ENCODE measurements at places on chromosomes 1 and 21.
A peak's percentile ranks its signal among the peaks of the same experiment; 100 is the strongest.

DNA sequence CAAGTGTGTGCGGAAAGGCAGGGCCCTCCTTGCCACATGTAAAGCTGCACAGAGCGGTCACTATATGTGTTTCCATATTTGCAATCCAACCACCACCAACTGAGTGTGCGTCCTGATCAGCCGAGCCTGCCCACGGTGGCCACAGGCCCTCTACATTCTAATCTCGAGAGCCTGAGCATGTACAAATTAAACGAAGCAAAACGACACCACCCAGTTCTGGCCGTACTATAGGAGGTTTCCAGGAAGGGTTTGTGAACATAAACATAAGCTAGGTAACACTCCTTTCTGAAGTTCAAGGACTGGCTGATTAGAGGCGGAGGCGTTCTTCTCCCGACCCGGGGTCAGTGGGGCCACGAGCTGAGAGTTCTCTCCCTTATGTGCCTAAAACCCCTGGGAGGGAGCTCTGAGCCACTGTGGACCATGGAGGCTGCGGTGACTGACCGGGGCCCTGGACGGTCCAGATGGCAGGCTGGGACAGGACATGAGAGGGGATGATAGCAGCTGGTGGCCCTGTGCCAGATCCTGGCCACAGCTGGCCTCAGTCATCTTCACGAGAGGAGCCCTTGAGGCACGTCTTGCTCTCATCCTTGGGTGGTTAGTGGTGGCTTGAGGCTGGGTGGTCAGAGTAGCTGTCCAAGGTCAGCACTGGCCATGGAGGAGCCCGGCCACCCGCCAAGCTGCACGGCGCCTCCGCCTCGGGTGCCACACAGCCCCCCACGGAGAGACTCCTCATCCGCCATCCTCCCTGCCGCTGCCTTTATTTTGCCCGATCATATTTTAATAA, 39.1 kb upstream of the TRAPPC10 start:
- DNase-seq = no peak

DNA sequence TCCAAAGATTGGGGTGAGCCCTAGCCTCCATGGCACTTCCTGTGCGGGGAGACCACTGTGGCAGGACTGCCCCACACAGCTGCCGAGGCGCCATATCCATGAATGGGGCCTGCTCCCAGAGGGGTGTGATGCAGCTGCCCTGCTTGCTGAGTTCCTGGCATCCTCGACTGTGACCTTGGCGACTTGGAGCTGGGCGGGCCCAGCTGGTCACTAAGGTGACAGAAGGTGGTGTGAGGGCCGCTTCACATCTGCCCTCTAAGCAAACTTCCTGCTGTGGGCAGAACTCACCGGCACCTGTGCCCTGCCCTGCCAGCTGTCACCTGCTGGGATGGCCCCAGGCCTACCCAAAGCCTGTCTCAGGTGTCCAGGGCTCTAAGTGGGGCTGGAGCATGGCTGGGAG, 9.0 kb downstream of the TMEM61 start:
- DNase-seq = no peak

DNA sequence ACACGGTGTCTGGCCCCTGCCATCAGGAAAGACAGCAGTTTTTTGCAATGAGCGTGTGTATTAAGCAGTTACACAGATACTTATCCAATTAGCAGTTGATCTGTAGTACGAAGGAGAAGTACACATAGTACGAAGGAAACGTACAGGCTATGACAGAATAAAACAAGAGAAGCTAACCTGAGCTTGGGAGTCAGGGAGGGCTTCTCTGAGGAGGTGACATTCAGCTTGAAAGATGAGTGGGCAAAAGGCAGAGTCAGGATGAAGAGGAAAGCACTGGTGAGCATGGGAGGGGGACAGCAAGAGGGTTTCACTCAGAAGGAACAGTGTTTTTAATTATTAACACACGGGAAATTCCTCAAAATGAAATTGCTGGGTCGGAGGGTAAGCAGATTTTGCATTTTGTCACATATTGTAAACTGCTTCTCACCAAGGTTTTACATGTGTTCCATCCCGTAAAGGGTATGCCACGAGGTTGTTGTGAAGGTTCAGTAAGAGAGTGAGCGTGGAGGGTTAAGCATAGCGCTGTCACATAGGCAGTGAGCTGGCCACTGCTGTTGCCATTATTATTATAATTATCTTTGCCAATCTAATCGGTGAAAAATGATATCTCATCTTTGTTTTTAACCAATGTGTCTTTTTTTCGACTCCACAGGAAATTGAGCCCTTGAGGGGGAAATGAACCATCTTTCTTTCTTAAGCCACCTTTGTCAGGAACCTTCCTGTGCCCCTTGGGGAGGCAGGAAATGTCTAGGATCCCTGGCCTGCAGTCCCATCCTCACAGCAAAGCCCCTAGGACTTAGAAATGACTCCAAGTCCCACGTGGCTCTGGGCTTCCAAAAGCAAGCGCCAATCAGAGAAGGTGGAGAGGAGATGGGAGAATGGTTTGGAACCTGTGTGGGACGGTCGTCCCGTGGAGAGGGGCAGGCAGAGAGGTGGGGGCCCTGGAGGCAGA, 47.3 kb upstream of the POU3F1 start:
- DNase-seq = no peak

DNA sequence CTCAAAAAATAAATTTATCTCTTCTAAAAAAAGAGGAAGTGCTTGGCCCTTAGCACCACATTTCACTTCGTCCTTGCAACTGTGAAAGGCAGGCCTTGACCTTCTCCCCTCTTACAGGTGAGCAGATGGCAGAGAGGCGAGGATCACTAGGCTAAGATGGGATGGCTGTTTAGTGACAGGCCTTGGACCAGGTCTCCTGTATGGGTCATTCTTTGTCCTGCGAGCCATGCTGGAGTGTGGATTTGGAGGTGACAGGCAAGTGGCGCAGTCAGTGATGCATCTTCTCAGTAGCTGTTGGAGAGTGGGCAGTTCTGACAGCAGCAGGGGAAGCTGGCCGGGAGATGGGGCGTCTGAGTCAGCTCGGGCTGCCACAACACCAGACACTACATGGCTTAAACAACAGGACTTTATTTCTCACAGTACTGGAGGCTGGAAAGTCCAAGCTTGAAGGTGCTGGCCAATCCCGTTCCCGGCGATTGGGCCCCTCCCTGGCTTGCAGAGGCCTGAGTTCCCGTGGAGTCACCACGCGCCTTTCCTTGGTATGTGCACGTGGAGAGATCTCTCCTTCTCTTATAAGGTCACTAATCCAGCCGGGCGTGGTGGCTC, 16.5 kb downstream of the SLC27A3 start:
- DNase-seq = no peak

DNA sequence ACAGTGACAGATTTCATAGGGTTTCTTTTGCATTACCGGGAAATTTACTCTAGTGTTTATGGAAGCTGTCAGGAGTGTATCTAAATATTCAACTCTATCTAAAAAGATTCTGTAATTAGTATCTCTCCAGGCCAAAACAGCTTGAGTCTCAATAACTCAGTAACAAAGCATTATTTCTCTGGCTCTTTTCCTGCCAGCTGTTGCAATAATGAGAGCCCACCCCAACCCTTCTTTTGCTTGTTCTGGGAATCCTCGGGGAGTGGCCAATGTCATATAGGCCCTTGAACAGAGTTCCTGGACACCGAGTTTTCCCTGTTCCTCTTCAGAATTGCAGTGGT, 120.1 kb upstream of the SGIP1 start:
- no peak for DNase-seq

DNA sequence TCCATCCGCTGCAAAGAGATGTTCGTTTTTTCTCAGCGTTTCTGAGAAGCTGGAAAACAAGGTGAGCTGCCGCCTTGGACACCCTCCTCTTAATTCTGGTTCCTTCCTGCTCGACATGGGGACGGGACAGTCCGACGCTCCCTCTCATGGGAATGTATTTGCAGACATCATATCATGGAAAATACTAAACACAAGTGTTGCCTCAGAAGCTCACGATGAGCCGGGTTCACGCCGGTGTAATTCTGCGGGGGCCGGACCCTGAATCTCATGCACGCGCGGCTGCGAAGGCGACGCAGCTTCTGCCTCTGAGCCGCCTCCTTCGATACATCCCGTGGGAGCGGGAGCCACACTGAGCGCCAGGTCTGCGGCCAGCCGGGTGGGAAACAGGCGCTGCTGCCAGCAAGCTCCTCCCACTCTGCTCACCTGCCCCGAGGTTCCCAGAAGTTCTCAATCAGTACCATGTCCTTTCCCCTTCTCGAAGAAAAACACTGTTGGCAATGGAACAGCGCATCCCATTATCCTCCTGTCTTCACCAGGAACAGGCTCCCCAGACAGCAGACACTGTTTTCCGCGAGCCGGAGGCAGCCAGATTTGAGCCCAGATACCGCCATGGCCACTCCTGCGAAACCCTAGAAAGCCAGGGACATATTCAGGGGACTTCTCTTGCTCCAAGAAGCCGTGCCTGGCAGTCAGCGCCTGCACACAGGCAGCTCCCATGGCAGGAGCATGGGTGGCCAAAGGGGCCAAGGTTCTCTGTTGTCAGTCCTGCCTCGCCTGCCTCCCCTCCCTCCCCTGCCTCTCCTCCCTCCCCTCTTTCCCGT, 98.0 kb downstream of the WDR4 start:
- DNase-seq = peak; percentile 74

GRCh38 chr1:47534436-47534835, 96.6 kb downstream of the FOXD2 start:
- no peak for DNase-seq

DNA sequence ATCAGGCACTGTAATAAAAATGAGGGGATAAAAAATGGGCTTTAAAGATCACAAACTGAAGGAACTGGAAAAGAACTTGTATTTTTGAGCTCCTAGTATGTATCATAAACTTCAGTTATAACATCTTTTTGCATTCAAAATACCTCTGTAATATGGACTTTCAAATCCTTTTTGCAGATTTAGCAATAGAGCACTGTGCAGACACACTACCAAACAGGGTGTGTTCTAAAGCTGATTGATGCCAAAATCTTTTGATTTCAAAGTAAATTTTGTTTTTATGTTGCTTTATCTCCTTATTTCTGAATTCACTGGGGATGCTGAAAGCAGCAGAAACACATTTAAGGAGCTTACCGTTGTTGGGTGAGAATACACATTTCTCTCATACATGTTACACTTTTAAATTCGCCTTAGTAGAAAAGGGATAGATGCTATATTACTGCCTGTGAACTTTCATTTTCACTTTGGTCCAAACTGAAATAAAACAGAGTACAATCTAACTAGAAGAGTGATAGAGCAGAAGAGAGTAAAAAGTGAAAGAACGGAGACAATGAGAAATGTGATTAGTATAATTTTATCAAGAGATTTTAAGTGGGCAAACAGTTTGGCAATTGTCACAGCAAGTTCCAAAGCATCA, 1126.6 kb downstream of the BRINP3 start:
- no peak for DNase-seq

- DNase-seq = no peak
Observed at GRCh38 chr1:74375376-74375775, 137.0 kb downstream of the LRRC53 start.

- DNase-seq = no peak
Observed at GRCh38 chr1:204232526-204232925, 18.7 kb upstream of the GOLT1A start.

DNA sequence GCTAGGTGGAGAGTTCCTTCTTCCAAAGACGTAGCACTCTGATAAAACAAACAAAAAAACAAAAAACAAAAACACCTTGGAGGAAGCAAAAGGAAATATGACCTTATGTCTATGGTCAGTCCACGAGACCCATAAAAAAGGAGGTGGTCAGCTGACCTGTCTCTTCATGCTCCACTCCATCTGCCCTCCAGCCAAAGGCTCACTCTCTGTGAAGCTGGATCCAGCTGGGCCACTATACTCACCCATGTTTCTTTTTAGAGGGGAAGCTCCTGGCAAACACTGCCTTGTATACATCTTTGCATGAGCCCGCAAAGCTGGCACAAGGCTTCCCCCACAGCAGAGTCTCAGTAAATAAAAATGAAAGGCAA, 126.1 kb upstream of the CACHD1 start:
- no peak for DNase-seq

All from HuH-7 (cell line).